ENCODE measurements at places on chromosomes 7 and 10.
A peak's percentile ranks its signal among the peaks of the same experiment; 100 is the strongest.

DNA sequence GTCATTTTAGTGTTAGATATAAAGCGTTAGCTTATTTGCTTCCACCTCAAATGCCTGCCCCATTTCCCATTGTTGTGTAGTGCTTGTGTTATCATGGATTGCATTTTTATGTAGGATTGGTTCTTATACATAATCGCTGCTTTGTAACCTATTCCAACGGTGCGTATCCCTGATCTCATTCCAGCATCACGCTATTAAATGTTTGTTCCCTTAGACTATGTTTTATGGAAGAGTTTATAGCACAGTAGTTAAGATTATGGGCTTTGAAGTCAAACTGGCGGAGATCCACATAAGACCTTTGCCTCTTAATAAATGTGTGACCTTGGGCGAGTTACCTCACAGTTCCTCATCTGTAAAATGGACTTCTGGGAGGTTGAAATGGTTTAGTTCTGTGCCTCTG is 34.0 kb upstream of the ELN start:
- no peak for DNase-seq

GRCh38 chr10:24519950-24520349 is 203.7 kb downstream of the ARHGAP21 start:
- DNase-seq, result no peak

GRCh38 chr7:17305387-17306171 is 7.1 kb downstream of the AHR start:
- no peak for DNase-seq

- no peak for DNase-seq
Measured at GRCh38 chr7:105602325-105603305, 21.3 kb upstream of the EFCAB10 start.

GRCh38 chr10:103123282-103124024 is 69.6 kb downstream of the NT5C2 start:
- no peak for DNase-seq

DNA sequence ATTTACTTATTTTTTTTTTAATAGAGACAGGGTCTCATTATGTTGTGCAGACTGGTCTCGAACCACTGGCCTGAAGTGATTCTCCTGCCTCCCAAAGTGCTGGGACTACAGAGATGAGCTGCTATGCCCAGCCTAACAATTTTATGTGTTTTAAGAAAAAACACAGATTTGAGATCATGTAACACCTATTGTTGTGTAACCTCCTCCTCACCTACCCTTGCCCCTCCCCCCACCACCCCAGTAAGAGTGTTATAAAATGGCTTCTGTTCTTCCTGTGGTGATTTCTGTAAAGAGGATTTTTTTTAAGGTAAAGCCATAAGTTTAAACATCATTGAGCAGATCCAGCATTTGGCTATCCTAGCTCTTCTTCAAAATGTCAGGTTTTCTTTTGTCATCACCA is 7.6 kb downstream of the ARMC10 start:
- no peak for DNase-seq

DNA sequence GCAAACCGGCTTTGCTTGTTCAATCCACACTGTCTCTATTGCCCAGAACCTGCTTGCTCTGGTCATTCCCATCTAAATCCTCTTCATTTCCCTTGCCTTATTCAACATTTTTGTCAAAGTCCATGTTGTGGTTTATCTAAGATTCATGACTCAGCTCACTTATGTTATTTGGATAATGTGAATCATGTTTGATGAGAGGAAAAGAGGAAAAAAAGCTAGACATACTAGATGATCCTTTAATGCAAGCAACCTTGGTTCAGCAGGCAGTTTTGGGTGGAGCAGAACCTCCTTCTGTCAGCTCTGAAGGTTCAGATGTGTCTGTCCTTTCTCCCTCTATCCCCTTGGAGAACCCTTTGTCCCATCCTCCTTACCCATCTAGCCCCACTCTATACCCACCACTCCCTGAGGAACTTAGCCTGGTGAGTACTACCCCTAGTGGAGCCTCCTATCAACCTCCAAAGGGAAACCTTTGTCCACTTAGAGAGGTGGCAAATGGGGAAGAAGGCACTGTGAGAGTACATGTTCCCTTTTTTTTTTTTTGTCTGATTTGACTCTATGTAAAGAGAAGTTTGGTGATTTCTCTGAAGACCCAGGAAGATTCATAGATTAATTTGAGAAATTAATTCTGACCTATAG is 2.1 kb upstream of the SAMD9L start:
- DNase-seq, result peak; percentile 73

GRCh38 chr7:35802649-35803048 is 1.8 kb downstream of the SEPTIN7 start:
- DNase-seq, result no peak

- DNase-seq, result no peak
Measured at GRCh38 chr7:31788445-31788844, 101.4 kb downstream of the PPP1R17 start.

GRCh38 chr7:163298-163695 is 29.1 kb upstream of the FAM20C start:
- DNase-seq, result no peak
